ENCODE measurements at places on chromosomes 1 and 21.

- no peak for DNase-seq
Measured at GRCh38 chr1:205975387-205975998, 27.7 kb downstream of the RAB7B start.

GRCh38 chr1:226044514-226045101 is 17.9 kb upstream of the H3-3A start:
- no peak for DNase-seq

GRCh38 chr1:229716069-229716468 is 90.0 kb downstream of the URB2 start:
- no peak for DNase-seq

DNA sequence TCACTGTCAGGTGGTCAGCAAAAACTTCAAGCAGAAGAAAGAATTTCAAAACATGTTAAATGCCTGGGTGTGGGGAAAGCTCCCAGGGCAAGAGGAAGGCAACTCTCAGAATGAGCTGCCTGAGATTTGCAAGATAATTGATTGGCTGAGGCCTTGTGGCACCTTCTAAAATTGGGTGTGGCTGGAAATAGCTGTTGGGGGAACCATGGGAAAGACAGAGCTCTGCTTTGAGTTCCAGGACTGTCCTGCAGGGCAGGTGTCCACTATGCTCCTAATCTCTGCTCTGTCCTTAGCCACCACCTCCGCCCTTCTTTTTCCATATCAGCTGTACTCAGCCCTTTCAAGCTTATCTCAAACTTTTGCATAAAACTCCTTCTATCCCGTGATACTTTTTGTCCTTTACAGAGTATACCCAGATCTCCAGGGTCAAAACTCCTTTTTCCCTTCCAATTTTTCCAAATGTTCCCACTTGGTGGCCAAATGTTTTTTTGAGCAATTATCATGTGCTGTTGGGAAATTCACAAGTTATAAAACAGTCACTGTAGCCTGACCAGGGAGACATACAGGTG is 23.8 kb upstream of the PPP2R5A start:
- no peak for DNase-seq

- DNase-seq: no peak
Measured at GRCh38 chr1:228076796-228077430, 5.6 kb upstream of the ARF1 start.

GRCh38 chr1:212229654-212230053 is 55.6 kb upstream of the PPP2R5A start:
- no peak for DNase-seq

- no peak for DNase-seq
Measured at GRCh38 chr1:59684698-59685097, 130.1 kb upstream of the HOOK1 start.

- no peak for DNase-seq
Measured at GRCh38 chr1:83905315-83905907, 93.5 kb downstream of the TTLL7 start.

GRCh38 chr1:219074084-219074728 is 99.5 kb upstream of the LYPLAL1 start:
- DNase-seq: no peak

GRCh38 chr21:25960402-25960801 is 210.2 kb downstream of the APP start:
- no peak for DNase-seq

- no peak for DNase-seq
Measured at GRCh38 chr1:177798614-177799013, 171.2 kb downstream of the SEC16B start.

GRCh38 chr1:89975540-89976125 is 19.3 kb upstream of the ZNF326 start:
- no peak for DNase-seq

DNA sequence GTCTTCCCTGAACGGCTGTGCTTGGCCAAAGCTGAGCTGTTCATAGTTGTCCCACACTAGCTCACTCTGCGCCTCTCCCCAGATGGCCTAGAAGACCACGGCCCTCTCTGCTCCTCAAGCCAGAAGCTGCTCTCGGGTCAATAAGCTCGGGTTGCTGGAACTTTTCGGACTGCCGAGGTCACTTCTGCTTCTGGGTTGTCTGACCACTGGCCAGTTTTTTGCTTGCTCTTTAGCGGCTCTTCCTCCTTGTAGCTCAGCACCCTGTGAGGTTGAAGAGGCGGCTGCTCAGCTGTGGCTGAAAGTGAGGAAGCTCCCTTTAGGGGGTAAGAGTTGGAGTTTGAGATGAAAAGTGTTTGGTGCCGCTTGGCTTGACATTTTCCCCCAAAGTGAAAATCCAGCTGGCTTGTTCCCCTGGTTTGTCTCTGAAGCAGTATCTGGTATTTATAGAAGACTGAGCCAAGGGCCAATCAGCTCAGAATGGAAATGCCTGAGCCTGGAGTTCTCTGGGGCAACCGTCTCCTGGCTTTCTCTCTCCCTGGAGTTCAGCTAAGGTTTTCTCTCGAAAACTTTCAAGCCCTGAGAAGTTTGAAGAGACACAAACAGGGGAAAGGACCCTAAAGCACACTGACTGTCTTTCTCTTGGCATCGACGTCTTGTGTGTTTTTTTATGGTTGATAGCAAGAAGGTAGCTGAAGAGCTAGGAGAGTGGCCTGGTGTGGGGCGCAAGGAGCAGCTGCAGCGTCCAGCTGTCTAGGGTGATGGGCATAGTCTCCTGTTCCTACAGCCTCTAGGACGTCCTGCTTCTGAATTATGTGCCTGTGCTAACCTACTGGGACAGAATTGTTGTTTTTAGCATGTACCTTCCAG is 72.0 kb downstream of the SYT6 start:
- no peak for DNase-seq

GRCh38 chr1:155591770-155592169 is 18.2 kb upstream of the MSTO1 start:
- DNase-seq: no peak

DNA sequence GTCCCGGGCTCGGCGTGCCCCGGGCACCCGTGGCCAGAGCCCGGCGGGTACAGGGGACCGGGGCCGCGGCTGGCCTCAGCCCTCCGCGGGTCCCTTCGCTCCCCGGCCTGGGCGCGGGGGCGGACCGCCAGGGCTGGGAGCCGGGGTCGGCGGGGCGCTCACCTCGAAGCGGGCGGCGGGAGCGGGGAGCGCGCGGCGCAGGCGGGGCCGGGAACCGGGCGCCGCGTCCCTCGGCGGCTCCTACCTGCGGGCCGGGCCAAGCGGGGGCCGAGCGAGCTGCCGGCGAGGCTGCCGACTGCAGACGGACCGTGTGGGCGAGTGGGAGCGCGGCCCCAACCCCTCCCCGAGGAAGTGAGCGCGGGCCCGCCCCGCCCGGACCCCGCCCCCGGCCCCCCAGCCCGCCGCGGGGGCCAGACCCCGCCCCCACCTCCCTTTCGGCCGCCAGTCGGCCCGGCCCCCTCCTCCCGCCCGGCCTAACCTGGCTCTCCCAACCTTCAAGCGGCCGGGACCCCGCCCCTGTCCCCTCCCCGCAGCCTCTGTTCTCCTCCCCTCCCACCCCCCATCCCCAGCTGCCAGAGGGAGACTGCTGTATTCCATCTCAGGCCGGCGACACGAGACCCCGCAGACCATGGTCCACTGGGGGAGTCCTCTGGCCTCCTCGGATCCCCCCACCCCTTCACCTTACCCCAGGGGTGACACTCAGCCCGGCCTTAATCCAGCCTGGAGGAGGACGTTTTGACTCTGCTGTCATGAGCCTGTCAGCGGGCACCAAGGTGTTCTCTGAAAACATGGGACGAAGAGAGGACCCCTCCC is at the start of gene FHL3:
Gene FHL3 (minus strand): TSS at position 320 of the 813 bp plus-strand sequence. CDS start 6,102 bp downstream, outside the sequence.
- peak; percentile 51 for DNase-seq

GRCh38 chr1:28921286-28921869 is 7.0 kb downstream of the EPB41 start:
- no peak for DNase-seq

DNA sequence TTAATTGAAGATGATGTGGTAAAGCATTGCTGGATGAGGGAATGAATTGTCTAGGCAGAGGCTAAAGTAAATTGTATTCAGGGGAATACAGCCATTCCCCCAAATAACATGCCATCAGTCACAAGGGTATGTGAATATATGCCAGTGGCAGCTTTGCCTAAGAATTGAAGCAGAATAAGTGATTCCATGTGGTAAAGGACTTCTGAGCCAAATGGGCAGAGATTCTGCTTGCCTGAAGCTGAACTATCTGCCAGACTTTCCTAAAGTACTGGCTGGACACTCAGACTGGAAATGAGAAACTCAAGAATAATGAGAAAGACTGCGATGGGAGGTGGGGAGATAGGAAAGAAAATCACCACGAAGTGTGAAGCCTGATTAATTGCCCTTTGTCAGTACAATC is 2.4 kb downstream of the LIX1L start:
- no peak for DNase-seq

DNA sequence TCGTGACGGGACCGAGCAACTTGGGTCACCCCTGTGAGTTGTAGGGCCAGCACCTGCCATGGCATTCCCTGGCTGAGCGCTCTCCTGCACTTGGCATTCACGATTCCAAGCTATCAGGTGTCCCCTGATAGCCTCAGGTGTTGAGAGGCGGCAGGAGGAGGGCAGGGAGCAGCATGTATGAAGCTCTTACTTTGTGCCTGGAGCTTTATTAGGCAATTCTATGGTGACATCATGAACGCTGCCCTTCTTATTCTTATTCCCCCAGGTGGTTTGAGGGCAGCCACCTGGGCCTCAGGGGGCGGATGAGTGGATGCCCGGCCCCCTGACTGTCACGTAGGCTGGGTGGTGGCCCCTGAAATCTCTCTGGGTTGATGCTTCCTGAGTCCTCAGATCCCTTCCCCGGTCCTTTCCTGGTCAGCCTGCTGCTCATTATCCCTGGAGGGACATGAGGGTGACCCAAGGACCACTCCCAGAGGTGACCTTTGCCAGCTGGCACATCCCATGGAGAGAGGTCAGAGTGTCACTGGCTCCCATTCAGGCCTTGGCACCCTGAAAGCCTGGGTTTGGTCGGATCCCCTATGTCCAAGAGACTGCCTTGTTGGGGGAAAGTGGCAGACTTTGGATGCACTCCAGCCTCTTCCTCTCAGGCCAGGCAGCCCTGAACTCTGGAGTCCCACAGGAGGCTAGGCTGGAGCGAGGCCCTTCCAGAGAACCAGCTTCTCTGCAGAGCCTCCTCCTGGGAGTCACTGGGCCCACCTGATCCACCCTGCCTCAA is 51.9 kb downstream of the SPSB1 start:
- DNase-seq: no peak

DNA sequence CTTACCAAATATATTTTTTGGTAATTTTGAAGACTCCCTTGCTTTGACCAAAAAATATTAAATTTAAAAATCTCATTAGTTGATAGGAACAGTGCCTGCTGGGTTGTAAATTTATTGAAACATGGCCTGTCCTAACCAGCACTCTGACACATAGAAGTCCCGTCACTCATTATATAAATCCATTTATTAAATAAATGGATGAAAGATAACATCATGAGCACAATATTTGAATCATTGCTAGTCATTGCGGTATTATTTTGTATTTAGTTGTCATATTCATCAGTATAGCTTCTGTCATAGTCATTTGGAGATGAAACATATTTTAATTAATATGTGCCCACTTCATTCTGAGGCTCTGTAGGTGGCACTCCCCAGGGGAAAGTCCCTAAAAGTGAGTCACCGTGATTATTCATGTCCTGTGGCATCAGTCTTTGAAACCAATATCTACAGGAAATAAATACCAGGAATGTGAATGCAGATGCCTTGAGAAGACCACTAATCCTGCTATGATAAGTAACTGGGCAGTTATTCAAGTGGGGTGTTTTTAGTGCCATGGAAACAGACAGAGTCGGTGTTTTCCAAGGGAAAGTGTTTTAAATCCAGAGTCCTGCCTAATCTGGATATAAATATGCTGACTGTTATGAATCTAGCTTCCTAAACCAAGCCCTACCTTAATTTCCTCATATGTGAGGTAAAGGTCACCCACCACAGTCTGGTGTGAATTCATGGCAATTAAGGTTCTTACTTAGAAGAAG is 302.0 kb downstream of the DUSP10 start:
- DNase-seq: peak; percentile 45

DNA sequence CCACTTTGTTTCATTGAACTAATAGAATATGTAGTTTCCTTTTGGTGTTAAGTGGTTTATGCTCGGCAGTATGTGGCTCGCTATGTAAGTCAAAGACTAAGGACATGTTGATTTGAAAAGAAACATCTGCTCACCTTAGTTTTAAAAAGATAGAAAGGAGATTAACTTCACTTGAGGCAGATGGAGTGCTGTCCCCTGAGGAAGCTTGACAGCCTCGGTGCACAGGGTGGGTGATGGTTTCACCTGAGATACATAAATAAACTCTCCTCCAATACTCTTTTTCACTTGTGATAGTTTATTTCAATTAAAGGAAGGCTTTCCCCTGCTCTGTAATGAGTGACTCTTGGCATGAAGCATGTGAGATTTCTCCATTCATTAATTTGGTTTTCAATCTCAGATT is 70.8 kb upstream of the FMN2 start:
- DNase-seq: no peak

GRCh38 chr1:11886986-11887665 is 28.4 kb upstream of the NPPB start:
- DNase-seq: no peak

- no peak for DNase-seq
Measured at GRCh38 chr1:189929501-189930099, 548.1 kb downstream of the BRINP3 start.

- no peak for DNase-seq
Measured at GRCh38 chr21:30227633-30228404, 11.9 kb upstream of the CLDN8 start.

DNA sequence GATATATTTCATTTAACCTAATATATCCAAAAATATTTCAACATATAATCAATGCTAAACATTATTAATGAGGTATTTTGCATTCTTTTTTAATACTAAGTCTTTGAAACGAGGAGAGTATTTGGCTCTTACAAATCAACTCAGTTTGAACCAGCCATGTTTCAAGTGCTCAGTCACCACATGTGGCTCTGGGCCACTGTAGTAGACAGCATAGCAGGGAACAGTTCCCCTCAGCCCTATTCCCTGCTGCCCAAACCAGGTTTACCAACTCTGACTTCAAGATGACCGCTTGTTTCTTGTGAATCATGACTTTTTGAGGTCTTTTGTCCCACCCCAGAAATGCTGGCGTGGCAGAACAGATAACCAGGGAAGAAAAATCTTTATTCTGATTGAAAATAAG is 5.7 kb downstream of the ZNF672 start:
- no peak for DNase-seq

DNA sequence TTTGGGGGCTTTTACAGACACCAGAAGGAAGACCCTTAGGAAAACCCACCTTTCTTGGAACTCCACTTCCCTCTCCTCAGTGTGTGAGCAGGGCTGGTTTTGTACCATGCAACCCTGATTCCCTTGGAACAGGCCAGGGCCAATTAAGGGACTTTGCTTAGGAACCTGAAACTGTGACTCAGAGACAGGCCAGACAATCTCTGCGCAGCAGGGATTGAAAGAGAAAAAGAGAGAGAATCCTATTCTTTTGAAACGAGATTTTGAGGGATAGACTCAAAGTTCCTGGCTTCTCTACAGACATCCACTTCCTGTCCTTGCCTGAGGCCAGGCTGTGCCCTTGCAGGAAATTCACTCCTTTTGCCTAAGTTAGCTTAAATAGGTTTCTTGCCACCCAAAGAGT is 23.1 kb upstream of the C1orf198 start:
- DNase-seq: no peak

DNA sequence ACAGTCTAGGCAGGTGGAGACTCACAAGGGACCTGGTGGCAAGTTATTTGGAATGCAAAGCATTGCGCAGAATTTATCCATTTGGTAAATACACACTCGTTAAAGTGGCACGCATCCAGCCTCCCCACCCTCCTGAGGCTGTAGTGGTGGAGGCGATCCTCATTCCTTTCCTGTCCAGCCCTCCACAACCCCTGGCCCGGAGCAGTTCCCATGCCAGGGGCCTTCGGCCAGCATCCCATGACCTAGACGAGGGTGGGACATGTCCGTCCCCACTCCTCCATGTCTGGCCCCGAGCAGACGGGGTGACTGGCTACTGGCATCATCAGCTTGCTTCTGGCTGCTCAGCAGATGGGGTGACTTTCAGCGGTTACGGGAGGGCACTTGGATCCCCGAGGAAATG is 281.5 kb upstream of the VAMP3 start:
- no peak for DNase-seq
